GM06990 (cell line): ENCODE measurements at places on chromosomes 13 and 19.

DNA sequence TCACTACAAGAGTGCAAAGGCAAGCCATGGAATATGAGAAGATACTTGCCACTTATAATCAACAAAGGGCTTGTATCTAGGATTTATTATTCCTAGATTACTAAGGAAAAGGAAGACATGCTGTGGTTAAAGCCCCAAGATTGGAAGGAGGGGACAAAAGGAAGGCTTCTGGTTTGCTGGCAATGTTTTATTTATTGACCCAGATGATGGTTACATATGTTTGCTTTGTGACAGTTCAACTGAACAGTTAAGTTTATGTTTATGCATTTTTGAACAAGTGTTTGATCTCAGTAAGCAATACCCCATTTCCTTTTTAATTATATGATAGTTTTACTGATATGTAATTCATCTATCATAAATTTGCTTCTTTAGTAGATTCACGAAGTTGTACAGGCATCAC is 40.3 kb downstream of the CDADC1 start:
- no peak for DNase-seq

DNA sequence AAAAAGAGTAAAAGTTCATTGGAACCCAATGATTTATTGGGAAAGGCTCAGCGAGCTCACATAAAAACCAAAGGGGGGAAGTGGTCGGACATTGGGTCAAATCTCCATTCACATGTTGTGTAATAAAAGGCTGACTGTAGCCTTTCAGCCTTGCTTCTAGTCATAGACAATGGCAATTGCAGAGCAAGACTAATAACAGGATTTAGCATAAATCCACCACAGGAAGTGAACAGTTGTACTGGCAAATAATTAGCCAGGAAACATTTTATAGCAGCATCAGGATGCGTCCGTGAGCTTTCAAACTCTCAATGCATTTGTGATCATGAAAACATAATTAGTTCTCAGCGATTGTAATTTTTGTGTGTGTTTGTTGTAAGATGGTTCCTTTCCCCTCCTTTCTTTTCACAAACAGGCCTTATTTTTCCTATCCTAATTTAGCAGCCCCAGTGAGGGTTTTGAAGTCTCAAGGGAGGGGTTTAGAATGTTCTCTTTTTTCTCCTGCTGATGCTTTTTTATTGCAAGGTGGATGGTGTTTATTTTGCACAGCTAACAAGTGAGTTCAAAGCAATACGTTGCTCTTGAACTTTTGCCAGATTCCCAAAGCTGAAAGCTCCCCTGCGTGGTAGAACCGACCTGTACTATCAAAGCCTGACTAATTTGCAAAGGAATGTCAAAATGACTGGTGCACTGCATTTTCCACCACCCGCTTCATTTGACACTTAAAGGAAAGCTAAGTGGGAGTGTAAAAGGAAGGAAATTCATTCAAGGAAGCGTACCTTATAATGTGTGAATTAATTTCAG is 105.6 kb downstream of the SPRY2 start:
- no peak for DNase-seq

- DNase-seq = no peak
These were observed 84.6 kb upstream of the FREM2 start for GRCh38 chr13:38602266-38602665.

- DNase-seq = no peak
These were observed 75.9 kb upstream of the DOCK9 start for GRCh38 chr13:99053636-99054233.

GRCh38 chr19:10321874-10322835 is 6.3 kb upstream of the FDX2 start:
- DNase-seq = no peak

- peak; percentile 69 for DNase-seq
These were observed 4.3 kb downstream of the ERCC1 start for GRCh38 chr19:45419396-45419795.

- DNase-seq = no peak
These were observed 9.9 kb upstream of the MKNK2 start for GRCh38 chr19:2060884-2061494.

GRCh38 chr13:113164492-113164891 is 6.0 kb downstream of the PROZ start:
- no peak for DNase-seq

GRCh38 chr19:17105556-17105955 is 30.0 kb downstream of the MYO9B start:
- DNase-seq = no peak

GRCh38 chr13:45732916-45733315 is 30.8 kb downstream of the CBY2 start:
- DNase-seq = no peak

GRCh38 chr13:39684531-39685137 is 29.2 kb downstream of the COG6 start:
- peak; percentile 27 for DNase-seq

DNA sequence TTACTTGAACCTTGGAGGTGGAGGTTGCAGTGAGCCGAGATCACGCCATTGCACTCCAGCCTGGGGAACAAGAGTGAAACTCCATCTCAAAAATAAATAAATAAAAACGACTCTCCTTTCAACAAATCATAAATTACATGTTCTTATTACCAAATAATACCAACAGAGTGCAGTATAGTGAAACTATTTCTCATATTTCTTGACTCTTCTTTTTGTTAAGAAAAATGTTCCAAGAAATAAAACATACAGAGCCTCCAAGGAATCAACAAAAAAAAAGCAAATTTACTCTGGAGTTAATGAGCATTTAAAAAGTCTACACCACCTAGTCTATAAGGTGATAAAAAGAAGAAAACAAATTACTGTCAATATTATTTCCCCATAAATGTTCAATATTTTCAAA is 188.8 kb downstream of the KLF12 start:
- no peak for DNase-seq

DNA sequence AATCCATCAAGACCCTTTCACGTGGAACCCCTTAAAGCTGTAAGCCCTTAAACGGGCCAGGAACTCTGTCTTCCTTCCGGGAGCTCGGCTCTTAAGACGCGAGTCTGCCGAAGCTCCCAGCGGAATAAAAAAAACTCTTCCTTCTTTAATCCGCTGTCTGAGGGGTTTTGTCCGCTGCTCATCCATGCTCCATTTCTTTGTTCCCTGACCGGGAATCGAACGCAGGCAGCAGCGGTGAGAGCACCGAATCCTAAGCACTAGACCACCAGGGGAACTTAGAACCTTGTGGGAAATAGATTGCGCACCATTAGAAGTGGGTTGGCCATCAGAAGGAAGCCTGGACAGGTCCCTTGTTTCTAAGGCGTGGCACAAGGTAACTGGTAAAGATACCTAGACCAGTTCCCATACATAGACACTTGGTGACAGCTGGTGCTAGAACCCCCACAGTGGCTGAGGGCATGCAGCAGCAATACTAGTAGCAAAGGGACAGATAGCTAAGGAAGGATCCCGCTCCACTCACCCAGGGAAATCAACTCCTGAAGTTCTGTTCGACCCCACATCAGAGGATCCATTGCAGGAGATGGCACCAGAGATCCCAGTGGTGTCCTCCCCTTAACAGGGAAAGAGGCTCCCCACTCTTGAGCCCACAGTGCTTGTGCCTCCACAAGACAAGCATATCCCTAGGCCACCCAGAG is 1.5 kb upstream of the RGCC start:
- DNase-seq = no peak

DNA sequence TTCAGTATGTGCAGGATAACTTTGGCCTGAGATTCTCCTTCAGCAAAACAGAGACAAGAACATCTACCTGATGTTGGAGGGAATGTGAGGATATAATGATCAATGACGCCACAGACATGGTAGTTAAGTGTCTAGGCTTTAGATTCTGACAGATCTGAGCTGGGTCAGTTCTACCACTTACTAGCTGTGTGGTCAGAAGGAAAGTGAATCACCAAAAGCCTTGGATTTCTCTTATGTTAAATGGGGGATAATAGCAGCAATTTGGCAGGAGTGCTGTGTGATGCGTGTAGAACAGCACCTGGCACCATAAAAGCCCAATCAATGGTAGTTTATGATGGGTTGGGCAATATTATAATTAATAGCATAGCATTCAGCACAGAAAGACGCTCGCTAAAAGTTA is 41.7 kb downstream of the RXFP2 start:
- no peak for DNase-seq

- DNase-seq = no peak
These were observed 2.7 kb downstream of the DACH1 start for GRCh38 chr13:71864094-71864985.

GRCh38 chr13:102651892-102652291 is 43.0 kb downstream of the METTL21C start:
- DNase-seq = no peak

DNA sequence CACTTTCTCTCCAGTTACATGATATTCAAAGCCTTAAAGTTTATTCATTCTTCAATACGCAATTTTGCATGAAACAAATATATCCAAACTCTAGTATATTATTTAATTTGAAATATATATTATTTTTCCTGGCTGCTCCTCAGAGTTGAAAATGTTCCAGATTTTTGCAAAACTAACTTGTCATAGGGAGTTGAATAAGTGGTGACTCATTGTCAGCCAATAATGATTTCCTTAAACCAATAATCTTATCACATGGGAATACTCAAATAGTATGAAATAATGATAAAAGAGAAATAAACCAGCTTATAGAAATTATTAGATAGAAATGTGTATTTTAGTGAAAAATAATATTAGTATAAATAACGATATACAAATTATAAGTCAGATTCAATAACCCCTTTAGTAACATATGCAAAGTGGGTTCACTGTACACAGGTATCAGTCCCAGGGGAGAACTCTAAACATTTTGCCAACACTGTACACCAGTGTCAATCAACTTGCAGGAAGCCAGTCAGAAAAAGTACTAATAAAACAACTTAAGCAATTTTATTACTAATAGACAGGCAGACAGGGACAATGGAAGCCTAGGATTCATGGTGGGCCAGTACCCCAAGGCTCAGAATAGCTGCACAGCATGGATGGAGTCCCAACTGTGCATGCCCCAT is 222.6 kb upstream of the KLHL1 start:
- DNase-seq = no peak

- DNase-seq = no peak
These were observed 1573.3 kb downstream of the PCDH9 start for GRCh38 chr13:65656740-65657329.

DNA sequence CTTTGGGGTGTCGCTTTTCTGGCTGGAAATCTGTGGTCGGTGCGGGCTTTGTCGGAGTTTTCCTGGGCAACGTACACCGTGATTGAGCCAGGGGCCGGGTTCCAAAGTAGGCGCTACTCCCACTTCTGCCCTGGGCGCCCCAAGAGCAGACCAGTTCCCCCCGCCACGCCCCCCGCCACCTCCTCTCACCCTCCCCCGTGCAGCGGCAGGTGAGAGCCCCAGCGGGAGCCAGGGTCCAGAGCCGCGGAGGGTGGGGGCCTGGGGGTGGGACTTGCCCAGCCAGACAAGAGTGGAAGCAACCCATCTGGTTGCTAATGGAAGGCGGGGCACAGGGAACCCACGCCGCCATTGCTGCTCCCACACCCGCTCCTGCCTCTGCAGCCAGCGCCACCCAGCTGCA is 2195.9 kb downstream of the PCDH9 start:
- DNase-seq = no peak

GRCh38 chr13:106560821-106561220 is 7.1 kb downstream of the ARGLU1 start:
- no peak for DNase-seq

DNA sequence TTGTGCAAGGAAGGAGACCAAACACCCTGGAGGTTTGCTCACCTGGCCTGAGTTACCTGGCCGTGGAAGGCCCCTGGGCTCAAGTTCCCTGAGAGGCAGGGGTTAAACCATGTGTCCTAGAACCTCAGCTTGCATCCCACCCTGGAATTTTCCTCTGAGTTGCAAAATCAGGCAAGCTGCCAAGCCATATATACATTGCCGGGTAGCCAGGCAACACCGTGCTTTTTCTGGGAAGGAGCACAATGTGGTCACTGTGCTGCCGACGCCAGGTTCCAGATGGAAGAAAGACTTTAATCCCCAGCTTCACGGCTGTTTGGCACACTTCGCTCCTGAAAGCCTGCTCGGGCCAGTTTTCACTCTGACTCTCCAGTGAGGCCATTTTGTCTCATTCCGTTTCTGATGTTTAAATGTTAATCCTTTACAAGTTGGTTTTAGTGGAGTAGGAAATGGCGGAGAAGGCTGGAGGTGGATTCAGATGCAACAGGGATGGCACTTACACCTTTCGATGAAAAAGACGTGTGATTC is 60.1 kb upstream of the PEG3 start:
- no peak for DNase-seq

DNA sequence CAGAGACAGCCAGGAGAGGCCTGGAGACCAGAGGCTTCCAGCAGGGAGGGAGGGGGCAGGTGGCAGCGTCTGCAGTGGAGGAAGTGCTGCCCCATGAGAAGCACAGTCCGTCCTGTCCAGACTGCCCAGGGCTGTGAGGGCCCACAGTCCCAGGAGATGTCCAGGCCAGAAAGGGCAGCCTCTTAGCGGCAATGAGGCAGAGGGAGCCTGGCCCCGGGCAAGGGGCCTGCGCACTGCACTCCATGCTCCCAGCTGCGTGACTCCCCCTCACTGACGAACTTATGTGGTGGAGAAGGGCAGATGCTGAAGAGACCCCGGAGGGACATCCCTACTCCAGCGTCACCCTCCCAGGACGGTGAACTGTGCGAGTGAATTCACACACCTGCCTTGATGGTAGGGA is 115.3 kb downstream of the SOX1 start:
- DNase-seq = no peak

- no peak for DNase-seq
These were observed 630.0 kb upstream of the MIR17HG start for GRCh38 chr13:90717451-90717936.

- no peak for DNase-seq
These were observed 2212.7 kb upstream of the PCDH20 start for GRCh38 chr13:63628310-63628709.

DNA sequence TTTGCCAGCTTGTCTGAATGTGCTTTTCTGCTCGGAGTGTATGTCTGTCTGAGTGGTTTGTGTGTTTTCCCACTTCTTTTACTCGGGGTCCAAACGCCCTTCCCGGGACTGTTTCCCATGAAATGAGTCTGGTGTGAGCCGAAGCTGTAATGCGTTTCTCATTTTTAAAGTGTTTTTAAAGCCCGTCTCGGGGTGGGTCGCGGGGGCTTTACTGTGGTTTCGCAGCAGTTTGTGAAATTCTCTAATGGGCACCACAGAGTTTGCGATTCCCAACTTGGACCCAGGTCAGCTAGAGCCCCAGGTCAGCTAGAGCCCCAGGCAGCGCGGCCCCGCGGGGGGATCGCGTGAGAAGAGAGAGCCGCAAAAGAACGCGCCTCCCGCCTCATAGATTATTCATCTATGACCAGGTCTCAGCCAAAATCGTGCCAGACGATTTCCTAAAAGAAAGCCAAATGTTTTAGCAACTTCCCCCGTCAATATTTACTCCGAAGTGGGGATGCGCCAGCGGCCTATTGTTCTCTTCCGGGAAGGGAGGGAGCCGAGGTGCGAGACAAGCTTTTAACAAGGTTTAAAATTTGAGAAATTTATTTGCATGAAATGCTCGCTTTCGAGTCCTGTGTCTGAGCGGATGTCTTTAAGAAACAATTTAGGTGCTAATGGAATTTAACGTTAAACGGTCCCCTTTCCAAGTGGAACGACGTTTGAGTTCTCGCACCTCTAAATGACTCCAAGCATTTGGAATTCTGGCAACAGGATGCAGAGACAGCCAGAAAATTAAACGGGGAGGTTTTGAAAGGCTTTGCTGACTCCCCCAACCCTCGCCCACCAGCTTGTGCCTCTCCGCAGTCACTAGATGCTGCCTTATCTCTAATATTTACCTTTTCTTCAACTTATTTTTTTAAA is 2.2 kb downstream of the ZIC2 start:
- DNase-seq = no peak

- DNase-seq = no peak
These were observed 7.2 kb downstream of the GAS6 start for GRCh38 chr13:113856716-113857065.

- no peak for DNase-seq
These were observed 62.0 kb downstream of the MICU2 start for GRCh38 chr13:21541980-21542379.
